ENCODE measurements at places on chromosomes 12 and 14. TPM values are rescaled to one million over a fixed set of nuclear protein-coding genes. Genes with fewer than 3 reads are reported as not detected.
A peak's percentile ranks its signal among the peaks of the same experiment; 100 is the strongest.

Gene PROX2
- not detected for polyA plus RNA-seq

Gene PLEK2
- polyA plus RNA-seq, result 3.6 TPM

DNA sequence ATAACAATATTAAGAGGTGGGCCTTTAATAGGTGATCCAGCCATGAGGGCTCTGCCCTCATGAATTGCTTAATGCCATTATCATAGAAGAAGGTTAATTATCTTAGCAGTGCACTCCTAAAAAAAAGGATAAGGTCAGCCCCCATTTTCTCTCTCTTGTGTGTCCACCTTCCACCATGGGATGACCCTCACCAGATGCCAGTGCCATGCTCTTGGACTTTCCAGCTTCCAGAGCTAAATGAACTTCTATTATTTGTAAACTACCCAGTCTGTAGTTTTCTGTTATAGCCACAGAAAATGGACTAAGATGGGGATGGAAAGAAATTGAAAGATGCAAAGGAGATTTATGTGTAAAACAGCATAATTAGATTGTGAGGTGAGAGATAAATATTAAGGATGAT, 125.4 kb downstream of the FOXA1 start:
- no peaks in the 10 kb centered on the region for H3K36me3 ChIP-seq
- no peak for DNase-seq
- no peak overlapping the region for H3K4me3 ChIP-seq
- H3K4me1 ChIP-seq, result peaks cover 4% of the 10 kb centered on the region
- no peak overlapping the region for H3K27ac ChIP-seq

Gene IGF1
- 11.4 TPM for polyA plus RNA-seq

DNA sequence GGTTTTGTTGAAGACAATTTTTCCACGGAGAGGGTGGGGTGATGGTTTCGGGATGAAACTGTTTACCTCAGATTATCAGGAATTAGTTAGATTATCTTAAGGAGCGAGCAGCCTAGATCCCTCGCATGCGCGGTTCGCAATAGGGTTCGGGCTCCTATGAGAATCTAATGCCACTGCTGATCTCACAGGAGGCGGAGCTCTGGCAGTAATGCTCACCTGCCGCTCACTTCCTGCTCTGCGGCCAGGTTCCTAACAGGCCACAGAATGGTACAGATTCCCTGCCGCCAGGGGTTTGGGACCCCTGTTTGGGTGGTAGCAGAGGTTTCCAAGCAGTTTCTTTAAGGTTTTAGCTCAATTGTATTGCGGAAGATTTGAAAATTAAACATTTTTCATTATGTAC, 439.8 kb upstream of the OR4E1 start:
- H3K4me1 ChIP-seq, result no peaks in the 10 kb centered on the region
- no peak overlapping the region for H3K27ac ChIP-seq
- peaks cover 4% of the 10 kb centered on the region for H3K27me3 ChIP-seq

- no peak overlapping the region for H3K4me3 ChIP-seq
- H3K27me3 ChIP-seq, result no peaks in the 10 kb centered on the region
- no peak overlapping the region for H3K27ac ChIP-seq
- DNase-seq, result no peak
These were observed 5.5 kb upstream of the ZNF641 start for GRCh38 chr12:48356041-48356768.

- no peak overlapping the region for H3K4me3 ChIP-seq
- H3K4me1 ChIP-seq, result no peaks in the 10 kb centered on the region
- H3K36me3 ChIP-seq, result no peaks in the 10 kb centered on the region
- no peaks in the 10 kb centered on the region for H3K27me3 ChIP-seq
These were observed 110.7 kb downstream of the SLC15A5 start for GRCh38 chr12:16166563-16167470.

GRCh38 chr14:24051789-24052655, at the start of gene CARMIL3:
Gene CARMIL3 (plus strand): TSS chr14:24052009. CDS start chr14:24052154, 145 bp downstream.
- peak within 1 kb of the TSS; percentile 75 for H3K4me3 ChIP-seq
- H3K4me1 ChIP-seq, result no peaks in the 10 kb centered on the region
- DNase-seq, result peak; percentile 89
- no peaks in the 10 kb centered on the region for H3K36me3 ChIP-seq

DNA sequence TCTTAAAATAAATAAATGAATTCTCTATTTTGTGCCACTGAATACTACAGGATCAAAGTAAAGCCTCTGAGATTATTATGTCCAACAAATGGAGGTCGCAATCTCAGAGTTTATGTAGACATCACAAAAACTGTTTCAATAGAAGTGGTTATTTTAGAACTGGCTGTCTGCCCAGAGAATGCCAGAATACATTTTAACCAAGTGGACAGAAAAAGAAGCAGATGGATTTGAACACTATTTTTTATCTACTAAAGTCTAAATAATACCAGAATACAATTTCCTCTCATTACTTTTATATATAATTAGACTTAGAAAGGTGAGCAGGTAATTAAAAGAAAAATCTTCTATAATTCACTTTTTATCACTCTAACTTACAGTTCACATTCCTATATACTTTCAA, 118.3 kb downstream of the MED13L start:
- peak; percentile 96 for DNase-seq
- H3K4me3 ChIP-seq, result no peak overlapping the region
- no peaks in the 10 kb centered on the region for H3K27me3 ChIP-seq
- peaks cover 45% of the 10 kb centered on the region for H3K4me1 ChIP-seq

Gene RAPGEF3
- 40.4 TPM for polyA plus RNA-seq

All from lung (tissue), 17 donors.